Calu3 (cell line): ENCODE measurements at places on chromosomes 1 and 21. TPM values are rescaled to one million over a fixed set of nuclear protein-coding genes. Genes with fewer than 3 reads are reported as not detected.

- no peak overlapping the region for H3K27ac ChIP-seq
- no peaks in the 10 kb centered on the region for H3K4me1 ChIP-seq
- no peak for DNase-seq
- H3K27me3 ChIP-seq, result no peaks in the 10 kb centered on the region
- H3K36me3 ChIP-seq, result no peaks in the 10 kb centered on the region
- H3K4me3 ChIP-seq, result no peak overlapping the region
Observed at GRCh38 chr1:4750177-4750576, 95.8 kb downstream of the AJAP1 start.

- no peak for DNase-seq
- H3K4me3 ChIP-seq, result peak overlapping the region; percentile 96
- no peaks in the 10 kb centered on the region for H3K27me3 ChIP-seq
- H3K27ac ChIP-seq, result peak overlapping the region; percentile 93
- H3K36me3 ChIP-seq, result peaks cover 57% of the 10 kb centered on the region
Observed at GRCh38 chr1:61078618-61079295, 3.6 kb upstream of the NFIA start.

DNA sequence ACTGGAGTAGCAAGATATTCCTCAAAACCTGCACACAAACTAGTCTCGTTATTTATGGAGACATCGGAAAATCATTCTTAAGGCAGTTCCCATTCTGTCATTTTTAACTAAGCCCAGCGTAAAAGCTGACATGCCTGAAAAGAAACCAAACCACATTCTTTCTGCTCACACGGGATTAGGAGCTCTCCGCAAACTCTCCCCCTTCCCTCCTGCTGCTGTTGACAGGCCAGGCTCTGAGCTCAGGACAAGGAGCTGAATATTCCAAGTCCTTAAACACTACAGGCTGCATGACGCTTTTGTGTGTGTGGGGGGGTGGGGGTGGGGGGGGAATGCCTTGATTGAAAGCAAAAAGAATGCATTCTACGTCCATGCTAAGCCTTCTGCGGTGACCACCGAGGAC, 5.2 kb downstream of the OLIG1 start:
- no peak overlapping the region for H3K4me3 ChIP-seq
- no peak overlapping the region for H3K27ac ChIP-seq
- DNase-seq, result no peak
- H3K4me1 ChIP-seq, result peaks cover 12% of the 10 kb centered on the region
- peaks cover 26% of the 10 kb centered on the region for H3K27me3 ChIP-seq

The SLC9C2 gene
- total RNA-seq, result not detected in 2 replicates

The CCDC185 gene
- total RNA-seq, result 0.17 TPM in 1 of 2 replicates, not detected in the other

DNA sequence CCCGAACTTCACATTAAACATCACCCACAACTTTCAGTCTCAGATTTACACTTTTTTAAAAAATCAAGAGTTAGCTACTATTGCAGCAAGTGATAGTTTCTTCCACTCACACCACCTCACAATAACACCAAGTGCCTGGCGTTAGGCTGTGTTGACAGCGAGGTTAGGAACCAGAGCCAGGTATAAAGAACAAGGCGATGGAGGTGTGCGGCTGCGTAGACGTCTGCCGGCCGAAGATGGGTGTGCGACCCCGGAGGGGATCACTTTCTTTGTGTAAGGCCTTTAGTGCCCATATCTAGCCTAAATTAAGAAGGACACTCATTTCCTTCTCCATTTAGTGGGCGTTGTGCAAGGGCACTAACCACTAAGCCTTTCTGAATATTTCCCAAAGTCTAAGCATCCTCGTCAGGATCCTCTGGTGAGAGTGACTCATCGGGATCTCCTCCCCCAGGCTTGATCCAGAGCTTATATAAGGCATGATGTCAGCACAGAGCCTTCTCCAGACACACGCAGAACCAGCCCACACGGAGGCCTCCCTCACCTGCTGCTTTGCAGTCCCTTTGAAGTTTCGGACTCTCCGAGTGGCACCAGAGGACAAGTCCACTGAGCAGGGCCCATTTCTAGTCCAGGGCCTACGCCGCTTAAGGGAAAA, 11.8 kb downstream of the NHLH2 start:
- H3K4me1 ChIP-seq, result no peaks in the 10 kb centered on the region
- DNase-seq, result no peak
- peaks cover 41% of the 10 kb centered on the region for H3K27me3 ChIP-seq
- no peak overlapping the region for H3K27ac ChIP-seq
- no peaks in the 10 kb centered on the region for H3K36me3 ChIP-seq

The FAM131C gene
- 0.93 and 0.94 TPM in 2 replicates for total RNA-seq

DNA sequence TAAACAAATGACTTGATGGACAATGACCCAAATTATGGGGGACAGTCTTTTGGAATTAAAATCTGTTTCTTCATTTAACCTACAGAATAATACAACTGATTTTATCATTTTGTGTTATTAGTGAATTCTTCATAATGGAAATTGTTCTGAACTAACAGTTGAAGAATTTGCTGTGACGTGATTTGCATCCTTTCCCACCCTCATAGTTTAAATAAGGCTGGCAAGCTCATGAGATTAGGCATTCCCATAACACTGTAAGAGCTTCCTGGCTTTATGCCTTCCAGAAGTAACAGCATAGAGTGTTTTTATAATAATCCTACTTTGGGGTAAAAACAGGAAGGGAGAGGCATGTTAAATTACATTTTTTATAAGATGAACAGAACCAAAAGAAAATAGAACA, 95.7 kb downstream of the ATP6V1G3 start:
- H3K4me3 ChIP-seq, result no peak overlapping the region
- peaks cover 18% of the 10 kb centered on the region for H3K36me3 ChIP-seq
- peak overlapping the region; percentile 97 for H3K27ac ChIP-seq
- no peaks in the 10 kb centered on the region for H3K27me3 ChIP-seq

DNA sequence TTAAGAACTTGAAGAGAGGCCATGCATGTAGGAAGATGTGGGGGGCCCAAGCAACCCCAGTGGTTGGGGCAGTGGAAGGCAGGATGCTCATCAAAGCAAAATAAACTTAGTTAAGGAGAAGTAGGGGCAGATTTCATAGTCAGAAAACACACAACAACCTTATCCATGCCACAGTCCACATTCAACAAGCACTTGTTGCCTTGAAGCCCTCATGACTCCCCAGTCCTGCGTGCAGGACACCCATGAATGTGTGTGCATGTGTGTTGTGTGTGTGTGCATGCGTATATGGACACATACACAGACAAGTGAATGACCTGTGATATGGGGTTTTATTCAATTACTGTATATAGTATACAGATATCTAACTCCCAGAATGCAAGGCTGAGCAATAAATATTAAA, 186.9 kb downstream of the PSMG1 start:
- H3K4me3 ChIP-seq, result no peak overlapping the region
- no peaks in the 10 kb centered on the region for H3K27me3 ChIP-seq
- H3K36me3 ChIP-seq, result no peaks in the 10 kb centered on the region
- no peak for DNase-seq
- no peak overlapping the region for H3K27ac ChIP-seq

DNA sequence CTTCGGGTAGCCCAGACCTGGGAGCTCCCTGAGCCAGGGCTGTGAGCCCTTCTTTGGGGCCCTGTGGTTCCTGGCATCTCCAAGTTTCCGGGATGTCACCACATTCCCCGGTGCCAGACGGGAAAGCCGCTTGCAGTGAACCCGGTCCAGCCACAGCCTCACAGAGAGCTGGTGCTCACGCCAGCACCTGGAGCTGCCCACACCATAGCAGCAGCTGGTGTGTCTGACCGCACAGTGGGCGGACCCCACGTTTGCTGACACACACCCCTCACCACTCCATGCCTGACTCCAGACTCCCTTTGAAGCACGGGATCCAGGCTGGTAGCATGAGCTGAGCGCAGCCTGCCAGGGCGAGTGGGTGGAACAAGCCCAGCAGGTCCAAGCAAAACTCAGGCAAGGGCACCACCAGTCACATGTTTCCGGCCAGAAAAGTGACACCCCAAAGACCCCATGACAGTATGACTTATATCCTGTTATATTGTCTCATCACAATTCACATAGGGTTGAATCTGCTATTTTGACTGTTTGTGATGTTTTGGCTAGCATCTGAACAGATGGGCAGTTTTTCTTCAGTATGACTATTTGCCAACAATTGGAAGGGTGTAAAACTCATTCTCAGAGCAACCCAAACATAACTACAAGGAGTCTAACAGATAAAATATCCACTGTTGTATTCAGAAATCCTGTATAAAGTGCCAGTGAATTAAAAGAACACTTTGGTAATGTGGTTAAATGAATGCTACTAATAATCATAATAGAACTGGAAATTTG, 285.4 kb downstream of the SMYD3 start:
- no peaks in the 10 kb centered on the region for H3K4me1 ChIP-seq
- no peaks in the 10 kb centered on the region for H3K36me3 ChIP-seq
- DNase-seq, result no peak
- no peak overlapping the region for H3K27ac ChIP-seq

The NCAM2 gene
- total RNA-seq, result not detected in 2 replicates

GRCh38 chr21:28485301-28486022, 507.2 kb downstream of the LTN1 start:
- DNase-seq, result no peak
- no peak overlapping the region for H3K27ac ChIP-seq
- H3K4me3 ChIP-seq, result no peak overlapping the region
- no peaks in the 10 kb centered on the region for H3K27me3 ChIP-seq
- no peaks in the 10 kb centered on the region for H3K4me1 ChIP-seq

The HTR1D gene
- total RNA-seq, result 1.1 and 1.7 TPM in 2 replicates

The CD5L gene
- not detected in 2 replicates for total RNA-seq

DNA sequence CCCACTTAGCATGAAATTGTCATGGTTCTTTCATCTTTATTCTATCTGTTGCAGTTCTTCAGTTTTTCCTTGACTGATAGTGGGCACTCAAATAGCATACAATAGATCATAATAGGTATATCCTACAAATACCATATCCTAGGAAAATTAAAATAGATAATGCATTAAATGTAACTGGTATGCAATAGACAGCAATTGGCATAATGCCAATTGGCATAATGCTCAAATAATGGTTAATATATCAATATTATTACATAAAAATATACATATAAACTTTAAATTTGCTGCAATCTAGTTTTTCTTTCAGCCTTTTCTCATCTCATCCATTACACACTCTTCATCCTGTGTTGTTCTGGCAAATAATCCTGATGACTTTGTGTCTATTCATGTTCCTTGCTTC, 814.6 kb upstream of the TMPRSS15 start:
- no peak overlapping the region for H3K4me3 ChIP-seq
- H3K36me3 ChIP-seq, result no peaks in the 10 kb centered on the region
- DNase-seq, result no peak
- no peaks in the 10 kb centered on the region for H3K27me3 ChIP-seq
- H3K4me1 ChIP-seq, result no peaks in the 10 kb centered on the region
- no peak overlapping the region for H3K27ac ChIP-seq
